ENCODE measurements at places on chromosomes 4 and X.

DNA sequence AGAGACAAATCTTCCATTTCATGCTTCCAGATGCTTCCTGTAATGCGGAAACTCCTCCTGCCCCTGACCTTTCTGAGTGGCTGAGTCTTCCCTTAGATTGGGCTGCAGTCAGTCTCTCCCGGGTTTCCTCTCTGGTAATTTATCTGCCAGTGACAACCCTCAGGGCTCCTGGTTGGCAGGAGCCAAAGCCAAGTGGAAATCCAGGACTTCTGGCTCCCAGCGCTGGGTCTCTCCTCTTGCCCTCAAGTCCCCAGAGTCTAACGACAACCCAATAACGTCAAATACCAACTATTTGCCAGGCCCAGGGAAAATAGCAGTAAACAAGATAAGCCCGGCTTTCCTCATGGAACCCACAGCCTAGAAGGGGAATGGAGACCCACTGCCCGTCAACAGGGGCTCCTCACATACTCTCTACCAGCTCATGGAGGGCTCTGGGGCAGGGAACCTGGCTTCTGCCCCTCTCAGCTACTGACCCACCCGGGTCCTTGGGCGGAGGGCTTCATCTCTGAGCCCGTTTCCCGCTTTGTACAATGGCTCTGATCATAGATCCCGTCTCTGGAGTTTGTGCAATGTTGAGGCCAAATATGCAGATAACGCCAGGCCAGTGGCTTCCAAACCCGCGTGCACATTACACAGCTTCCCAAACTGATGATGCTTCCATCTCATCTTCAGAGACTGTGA lies 1.1 kb upstream of the TBC1D14 start:
- DNase-seq = no peak

GRCh38 chr4:89357340-89357739 lies 49.7 kb upstream of the GPRIN3 start:
- no peak for DNase-seq

- peak; percentile 43 for DNase-seq
Observed at GRCh38 chrX:131816551-131817136, 206.5 kb upstream of the STK26 start.

GRCh38 chr4:69642961-69643360 lies 3.5 kb upstream of the UGT2A2 start:
- DNase-seq = no peak

- DNase-seq = no peak
Observed at GRCh38 chr4:133130171-133130570, 18.9 kb upstream of the PCDH10 start.

DNA sequence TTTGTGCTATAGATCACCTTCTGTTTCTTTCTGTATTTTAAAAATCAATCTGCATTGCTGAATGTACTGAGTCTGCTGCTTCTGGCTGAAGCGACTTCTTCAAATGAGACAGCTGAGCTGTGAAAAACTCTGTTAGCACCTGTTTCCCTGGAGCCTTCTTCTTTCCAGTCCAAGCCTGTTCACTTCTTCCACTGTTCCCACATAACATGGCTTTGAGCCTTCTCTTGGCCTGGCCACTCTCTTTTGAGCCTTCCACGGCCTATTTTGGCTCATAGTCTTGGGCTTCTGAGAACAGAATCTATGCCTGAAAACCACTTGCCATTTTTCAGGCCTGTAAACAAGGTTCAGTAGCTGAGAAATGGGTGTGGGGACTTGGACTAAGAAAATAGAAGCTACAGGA lies 132.9 kb upstream of the IGFBP7 start:
- no peak for DNase-seq

GRCh38 chr4:157558016-157558415 lies 337.5 kb downstream of the GRIA2 start:
- no peak for DNase-seq

- DNase-seq = no peak
Observed at GRCh38 chr4:42751587-42751986, 94.7 kb upstream of the ATP8A1 start.

Measured in ascending aorta (tissue), 2 donors.